GM23248 (cell line): ENCODE measurements at places on chromosomes 1 and 21.

GRCh38 chr1:170711682-170712081, 47.8 kb downstream of the PRRX1 start:
- peak; percentile 93 for DNase-seq

DNA sequence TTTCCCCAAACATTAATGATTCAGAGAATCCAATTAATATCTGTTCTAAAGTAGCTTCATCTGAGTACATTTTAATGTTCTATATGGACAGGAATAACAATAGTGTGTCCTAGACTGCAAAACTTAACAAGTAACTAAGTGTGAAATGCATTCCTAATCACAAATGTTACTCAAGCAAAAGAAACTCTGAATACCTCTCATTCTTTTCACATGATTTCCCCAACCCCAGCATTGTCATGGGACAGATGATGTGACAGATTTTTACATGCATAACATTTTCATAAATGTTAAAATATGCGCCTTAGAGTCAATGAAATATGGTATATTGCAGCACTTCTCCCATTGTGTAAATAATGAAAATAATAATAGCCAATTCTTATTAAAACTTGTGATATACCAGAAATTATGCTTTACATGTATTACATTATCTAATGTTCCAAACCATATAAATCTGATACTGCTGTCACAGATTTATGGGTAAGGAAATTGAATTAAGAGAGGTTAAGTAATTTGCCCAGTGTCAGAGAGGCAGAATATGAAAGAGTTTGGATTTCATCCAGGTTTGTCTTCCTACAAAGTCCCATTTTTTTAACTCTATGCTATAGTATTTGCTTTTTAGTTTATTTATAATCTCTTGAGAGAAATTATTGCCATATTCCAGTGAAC, 269.4 kb downstream of the LRRC7 start:
- peak; percentile 31 for DNase-seq

DNA sequence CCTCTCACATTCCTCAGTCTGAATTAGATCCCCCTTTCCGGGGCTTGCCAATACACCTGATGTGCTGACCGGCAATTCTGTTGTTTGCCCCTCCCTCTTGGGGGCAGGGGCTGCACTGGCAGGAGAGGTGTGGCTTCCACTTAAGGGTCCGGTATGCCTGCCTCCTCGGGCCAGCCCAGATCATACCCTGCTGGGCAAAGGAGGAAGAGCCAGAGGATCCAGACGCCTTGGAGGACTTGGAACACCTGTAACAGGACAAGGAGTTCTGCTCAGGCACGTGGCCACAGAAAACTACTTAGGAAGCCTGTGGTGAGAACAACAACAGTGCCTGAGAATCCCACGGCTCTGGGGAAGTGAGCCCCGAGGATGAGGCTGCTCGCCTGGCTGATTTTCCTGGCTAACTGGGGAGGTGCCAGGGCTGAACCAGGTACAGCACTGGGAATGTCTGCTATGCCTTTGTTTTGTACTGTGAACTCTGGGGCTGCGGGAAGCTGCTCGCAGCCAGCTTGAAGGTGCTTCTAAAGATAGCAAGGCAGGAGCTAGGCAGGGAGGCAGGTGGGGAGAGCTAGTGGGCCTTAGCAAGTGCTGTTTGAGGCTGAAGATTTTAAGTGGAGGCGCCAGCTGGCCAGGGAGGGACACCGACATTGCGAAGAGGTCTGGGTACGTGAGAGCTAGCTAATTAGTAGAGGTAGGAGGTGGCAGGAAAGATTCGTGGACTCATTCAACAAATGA, at the start of gene SMPDL3B:
Gene SMPDL3B, plus strand, starts transcription at position 183 of the 732 bp plus-strand sequence. Its CDS starts 184 bp downstream, at position 367.
- DNase-seq: peak; percentile 19

- DNase-seq: no peak
Measured at GRCh38 chr21:45780647-45781046, 137.1 kb downstream of the PCBP3 start.

DNA sequence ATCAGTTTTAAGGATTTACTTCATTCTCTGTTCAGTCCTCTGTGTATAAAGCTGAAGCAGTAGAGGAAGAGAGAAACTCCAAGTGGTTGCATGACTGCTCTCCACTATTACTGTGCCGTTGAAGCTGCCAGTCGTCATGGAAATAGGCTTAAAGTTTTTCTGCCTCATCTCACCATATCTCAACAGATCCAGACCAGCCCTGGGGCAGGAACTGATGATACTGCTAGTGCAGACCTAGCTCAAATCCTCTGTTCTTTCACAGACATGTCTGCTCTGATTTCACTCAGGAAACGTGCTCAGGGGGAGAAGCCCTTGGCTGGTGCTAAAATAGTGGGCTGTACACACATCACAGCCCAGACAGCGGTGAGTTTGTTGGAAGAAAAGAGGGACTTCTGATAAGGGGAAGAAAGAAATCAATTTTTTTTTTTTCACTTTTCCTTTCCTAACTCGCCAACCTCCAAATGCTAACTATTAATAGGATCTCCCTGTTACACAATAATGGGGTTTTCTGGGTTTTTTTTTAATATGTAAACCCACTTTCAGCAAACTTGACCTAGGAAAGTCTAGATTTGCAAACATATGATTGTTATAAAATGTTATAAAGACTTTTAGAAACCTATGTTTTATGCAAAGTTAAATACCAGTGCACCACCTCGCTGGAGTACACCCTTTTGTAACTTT, 22.2 kb upstream of the STRIP1 start:
- DNase-seq: no peak

- peak; percentile 22 for DNase-seq
Measured at GRCh38 chr1:171595324-171595723, 26.7 kb upstream of the MYOCOS start.

GRCh38 chr1:213968146-213968825, 19.5 kb upstream of the PROX1 start:
- no peak for DNase-seq

DNA sequence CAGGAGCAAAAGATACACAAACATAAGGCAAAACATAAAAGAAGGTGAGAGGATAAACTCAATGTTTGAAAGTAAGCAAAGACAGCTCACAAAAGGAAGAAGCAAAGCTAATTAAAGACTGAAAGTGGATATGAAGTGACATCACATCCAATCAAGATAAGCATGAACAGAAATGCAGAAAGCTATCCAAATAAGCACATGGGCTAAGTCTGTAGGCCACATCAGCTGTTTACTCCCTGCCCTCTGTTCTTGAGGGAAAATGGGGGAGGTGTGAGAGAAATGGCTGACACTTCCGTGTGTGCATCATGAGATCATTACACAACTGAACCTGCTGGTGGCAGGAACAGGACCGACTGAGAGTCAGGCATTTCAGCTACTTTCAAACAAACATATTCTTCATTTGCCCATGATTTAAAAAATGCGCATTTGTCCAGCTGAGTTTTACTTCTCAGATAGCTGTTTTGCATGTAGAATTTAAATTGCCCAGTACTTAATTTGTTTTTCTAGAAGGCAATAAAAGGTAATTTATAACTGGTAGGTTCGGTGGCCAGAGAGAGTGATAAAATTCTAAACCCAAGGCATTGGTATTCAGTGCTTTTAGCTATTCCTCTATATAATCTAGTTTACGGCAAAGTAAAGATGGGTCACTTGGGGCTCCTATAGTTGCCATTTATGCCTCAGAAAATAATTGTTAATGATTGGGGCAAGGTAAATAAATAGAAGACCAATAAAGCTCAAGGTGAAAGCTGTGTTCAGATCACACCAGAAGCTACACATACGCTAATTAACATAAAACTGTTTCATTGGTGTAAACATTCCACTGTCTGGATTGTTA, 27.2 kb upstream of the MAN1A2 start:
- DNase-seq: peak; percentile 63

DNA sequence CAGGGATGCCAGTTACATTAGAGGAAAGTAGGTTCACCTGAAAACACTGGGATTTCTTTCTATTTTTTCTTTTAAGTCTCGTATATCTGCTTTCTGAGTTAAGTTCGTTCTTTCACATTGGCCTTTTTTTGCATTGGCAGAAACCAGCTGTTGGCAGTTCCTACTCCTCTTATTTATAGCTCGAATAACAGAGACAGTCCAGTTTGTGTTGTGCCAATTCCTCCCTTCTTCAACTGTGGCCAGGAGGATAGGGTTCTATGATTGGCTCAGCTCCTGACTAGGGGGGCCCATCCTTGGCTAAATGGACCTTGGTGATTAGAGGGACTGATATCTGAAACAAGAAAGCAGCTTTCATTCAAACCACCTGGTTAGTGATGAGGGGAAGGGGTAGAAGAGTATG, 115.8 kb downstream of the RPS6KC1 start:
- DNase-seq: no peak

GRCh38 chr1:202002507-202002906, 7.9 kb upstream of the ELF3 start:
- DNase-seq: no peak

DNA sequence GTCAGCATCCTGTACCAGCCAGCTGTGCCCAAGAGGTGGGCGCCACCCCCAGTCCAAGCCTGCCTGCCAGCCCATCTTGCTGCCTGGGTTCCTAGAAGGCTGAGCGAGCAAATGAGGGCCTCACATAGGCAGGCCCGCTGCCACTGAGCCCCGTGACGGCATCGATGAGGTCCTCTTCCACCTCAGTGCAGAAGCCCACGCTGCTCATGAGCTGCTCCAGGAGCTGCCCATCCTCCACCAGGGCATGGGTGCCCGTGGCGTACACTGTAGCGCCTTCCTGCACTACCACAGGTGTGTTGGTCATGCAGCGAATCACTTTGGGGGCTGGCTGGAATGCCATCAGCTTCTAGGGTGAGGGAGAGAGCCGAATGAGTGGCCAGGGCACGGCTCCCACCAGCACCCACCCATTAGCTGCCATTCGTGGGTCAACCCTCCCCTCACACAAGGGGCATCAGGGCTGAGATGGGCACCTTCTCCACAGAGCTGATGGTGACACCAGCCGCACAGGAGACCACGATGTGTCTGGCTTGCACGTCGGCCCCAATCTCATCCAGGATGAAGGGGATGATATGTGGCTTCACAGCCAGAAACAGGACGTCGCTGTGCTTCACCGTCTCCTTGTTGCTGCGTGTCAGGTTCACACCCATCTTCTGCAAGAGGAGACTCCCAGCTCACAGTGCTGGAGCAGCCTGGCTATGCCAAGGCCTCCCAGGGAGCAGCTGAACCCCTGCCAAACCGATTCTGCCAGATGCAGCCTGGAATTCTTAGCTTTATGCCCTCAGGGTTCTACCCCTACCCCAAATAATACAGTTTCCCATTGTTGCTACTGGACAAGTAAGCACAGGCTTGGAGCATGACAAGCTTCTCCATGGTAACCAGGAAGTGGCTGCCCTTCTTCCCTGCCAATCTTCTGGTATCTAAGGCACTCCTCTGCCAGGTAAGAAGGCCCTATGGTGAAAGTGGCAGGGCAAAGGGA, 2.0 kb downstream of the PYCR2 start:
- no peak for DNase-seq

DNA sequence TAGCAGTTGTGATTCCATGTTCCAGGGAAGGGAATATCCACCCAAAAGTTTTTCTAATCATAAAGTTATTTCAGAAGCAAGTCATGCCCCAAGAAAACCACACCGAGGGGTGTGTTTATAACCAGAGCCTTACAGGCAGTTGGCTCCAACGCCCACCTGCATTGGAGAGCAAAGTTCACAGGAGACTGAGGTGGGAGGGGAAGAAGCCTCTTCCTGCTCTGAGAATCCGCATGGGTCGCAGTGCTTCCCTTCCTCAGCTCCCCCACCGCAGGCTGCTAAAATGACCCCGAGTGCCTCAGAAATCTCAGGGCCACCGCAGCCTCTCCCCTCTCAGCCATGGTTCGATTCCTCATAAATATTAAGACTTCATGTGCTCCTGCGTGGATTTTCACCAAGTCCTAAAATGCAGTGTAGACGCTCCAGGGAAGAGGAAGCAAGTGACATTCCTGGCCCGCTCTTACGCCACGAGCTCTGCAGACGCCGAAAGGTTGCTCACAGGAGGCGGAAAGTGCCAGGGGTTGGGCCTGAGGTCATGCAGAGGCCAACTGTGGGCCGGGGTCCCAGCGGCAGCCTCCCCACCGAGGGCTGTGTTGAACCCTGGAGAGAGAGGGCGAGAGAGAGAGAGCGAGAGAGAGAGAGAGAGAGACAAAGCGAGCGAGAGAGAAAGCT, 13.4 kb upstream of the SPSB1 start:
- peak; percentile 40 for DNase-seq

GRCh38 chr1:94383966-94384408, 34.2 kb upstream of the ABCD3 start:
- peak; percentile 31 for DNase-seq

DNA sequence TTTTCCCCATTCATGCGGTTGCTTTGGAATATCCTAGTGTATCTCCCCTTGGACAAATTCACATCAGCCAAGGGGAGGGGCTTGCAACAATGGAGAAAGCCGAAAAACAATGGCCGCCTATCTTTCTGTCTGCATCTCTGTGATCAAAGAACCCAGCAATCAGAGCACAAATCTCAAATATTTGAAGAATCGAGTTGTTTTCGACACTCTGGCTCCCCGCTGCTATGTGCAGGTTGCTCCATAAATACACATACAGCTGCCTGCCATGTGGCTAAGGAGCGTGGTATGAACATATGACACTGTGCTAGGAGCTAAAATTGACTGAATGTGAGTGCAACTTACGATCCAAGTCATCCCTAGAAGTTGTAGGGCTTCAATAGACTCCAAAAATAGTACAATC, 8.5 kb downstream of the CFHR4 start:
- DNase-seq: no peak

DNA sequence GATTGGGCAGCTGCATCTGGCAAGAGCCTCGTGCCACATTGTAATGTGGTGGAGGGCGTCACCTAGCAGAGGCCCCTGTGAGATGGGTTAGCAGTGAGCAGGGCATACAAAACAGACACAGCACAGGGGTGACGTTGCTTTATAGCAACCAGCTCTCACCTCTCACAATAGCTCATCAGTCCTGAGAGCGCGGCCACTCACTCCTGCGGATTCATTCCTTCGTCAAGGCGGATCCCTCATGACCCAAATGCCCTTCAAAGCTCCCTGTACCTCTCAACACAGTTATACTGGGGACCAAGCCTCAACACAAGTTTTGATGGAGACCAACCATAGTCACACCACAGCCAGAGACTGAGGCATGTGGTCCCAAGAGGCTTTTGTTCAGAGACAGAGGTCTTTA, 22.9 kb downstream of the SLC37A1 start:
- DNase-seq: no peak

- DNase-seq: no peak
Measured at GRCh38 chr1:98924977-98925376, 79.7 kb downstream of the PLPPR5 start.

DNA sequence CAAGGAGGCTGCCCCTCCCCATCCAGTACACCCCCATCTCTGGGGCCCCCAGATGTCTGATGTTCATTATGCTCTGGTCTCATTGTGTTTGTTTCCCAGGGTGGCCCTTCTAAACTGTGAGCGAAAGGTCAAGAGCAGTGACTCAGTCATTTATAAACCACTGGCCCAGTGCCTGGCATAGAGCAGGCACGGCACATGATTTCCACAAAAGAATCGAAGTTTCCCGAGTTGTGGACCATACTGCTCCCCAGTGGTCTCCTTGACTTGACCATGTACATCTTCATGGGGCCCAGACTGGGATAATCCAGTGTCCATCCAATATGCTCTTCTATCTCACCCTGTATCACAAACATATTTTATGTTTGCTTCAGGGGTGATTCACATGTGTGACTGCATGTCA, 153.3 kb downstream of the NR5A2 start:
- peak; percentile 86 for DNase-seq

- peak; percentile 63 for DNase-seq
Measured at GRCh38 chr1:207824691-207825408, 73.0 kb downstream of the CD46 start.
